DMS79 treated with DMSO at 0.1 percent for 48 hours (cell line): ENCODE measurements at places on chromosomes 7 and 10.

GRCh38 chr7:95840953-95841950 is 68.9 kb downstream of the DYNC1I1 start:
- peak; percentile 60 for DNase-seq

DNA sequence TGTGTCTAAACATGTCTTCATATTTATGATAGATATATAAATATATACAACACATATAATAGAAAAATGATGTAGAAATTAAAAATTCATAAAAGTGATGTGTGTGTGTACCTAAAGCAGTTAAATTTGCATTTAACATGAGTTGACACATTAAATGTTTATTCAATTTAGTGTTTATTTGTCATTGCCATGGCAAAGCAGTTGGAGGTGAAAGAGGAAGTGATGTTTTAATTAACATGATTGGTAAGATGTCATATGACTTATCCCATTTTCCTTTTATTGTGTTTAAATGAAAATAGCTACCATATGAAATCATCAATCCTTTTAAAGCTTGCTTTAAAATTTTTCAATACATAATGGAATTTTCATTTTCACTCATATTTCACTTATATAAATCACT is 452.6 kb downstream of the SUGCT start:
- DNase-seq, result no peak

DNA sequence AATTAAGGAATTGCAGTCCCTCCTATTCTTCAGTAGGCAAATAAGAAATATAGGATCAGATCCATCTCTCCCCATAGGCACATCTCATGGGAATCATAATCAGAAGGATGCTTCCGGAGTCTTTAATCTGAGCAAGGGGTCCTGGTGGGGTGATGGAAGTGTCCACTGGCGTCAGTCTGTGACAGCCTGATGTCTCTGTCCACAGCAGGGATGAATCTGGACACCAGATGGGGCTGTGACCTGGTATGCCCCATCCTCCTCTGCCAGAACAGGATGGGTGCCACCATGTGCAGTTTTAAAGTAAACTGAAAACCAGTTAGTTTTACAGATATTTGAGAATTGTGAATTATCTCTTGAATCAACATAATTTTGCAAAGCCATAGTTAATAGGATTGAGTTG is 148.7 kb downstream of the C1GALT1 start:
- no peak for DNase-seq

- DNase-seq, result no peak
Measured at GRCh38 chr7:91916051-91916440, 24.6 kb upstream of the AKAP9 start.

DNA sequence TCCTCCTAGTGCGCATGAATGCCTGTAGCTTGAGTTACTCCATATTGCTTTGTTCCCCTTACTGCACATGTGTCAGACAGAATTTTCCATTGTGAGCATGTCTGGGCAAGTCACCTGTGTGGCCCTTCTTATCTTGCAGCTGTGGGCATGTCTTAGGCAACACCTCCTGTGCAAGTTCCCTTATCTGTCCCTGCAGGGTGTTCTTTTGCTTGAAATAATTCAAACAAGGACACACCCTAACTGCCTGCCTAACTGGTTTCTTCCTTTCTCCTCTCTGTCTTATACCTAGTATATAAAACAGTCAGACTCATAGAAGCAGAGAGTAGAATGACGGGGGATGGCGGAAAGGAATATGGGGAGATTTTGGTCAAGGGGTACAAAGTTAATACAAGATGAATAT is 421.1 kb upstream of the SORCS1 start:
- DNase-seq, result no peak

- DNase-seq, result no peak
Measured at GRCh38 chr10:82497439-82497838, 622.4 kb downstream of the NRG3 start.

GRCh38 chr7:50868426-50869100 is 85.9 kb upstream of the GRB10 start:
- DNase-seq, result no peak

- no peak for DNase-seq
Measured at GRCh38 chr10:117197189-117197588, at the start of gene KCNK18. Gene KCNK18, plus strand, starts transcription at chr10:117197489. Its CDS starts 0 bp downstream, at chr10:117197489.

GRCh38 chr7:137919987-137920386 is 73.2 kb upstream of the DGKI start:
- no peak for DNase-seq

- DNase-seq, result no peak
Measured at GRCh38 chr10:52752801-52753445, 19.7 kb downstream of the MBL2 start.

DNA sequence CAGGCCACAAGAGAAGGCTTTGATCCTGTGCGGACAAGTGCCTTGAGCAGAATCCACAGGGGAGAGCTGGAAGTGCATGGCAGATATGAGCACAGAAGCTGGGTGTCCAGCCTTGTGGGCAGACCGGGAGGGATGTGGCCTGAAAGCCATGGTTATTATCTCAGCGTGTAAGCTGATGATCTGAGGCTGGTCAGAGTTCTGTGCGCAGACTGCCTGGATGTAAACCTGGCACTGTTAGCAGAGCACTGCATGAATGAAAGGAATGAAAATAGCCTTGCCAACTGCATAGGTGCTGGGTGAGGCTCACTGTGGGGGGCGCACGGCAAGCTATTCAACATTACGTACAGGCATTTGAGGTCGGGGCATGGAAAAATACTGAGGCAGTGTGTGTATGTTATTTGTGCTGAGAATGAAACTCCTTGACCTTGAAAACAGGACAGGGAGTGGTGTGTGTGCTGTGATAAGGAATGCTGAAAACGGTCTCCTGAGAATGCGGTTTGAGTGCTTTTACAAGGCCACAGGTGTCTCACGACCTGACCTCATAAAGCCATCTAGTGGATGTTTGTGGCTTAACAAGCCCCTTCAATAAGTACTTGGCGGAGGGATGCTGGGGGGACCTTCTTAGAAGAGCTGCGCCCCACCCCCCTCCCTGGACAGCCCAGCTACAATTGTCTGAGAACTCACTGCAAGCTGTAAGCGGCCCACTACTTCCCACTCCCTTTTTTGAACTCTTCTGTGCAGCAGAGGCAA is 18.7 kb downstream of the AKR1C1 start:
- no peak for DNase-seq

GRCh38 chr10:124632064-124632531 is 112.1 kb downstream of the FAM53B start:
- DNase-seq, result no peak

GRCh38 chr10:12050528-12050927 is 7.9 kb upstream of the UPF2 start:
- peak; percentile 88 for DNase-seq

DNA sequence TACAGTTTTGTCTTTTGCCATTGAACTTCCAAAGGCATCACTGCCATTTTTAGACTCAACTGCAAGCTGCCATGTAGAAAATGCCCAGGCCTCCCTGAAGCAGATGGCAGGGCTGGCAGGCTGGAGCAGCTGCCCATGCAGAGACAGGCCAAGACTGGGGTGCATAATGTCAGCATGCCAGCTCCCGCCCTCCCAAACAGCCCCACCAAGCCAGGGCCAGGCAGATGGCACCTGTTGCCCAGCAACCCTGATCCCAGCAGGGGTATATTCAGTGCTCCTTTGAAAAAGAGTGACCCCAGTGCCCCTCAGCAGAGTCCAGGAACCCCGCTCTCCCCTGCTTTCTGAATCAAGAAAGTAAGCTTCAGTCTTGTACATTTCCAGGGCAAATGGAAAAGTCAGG is 32.6 kb downstream of the VSTM4 start:
- no peak for DNase-seq

- no peak for DNase-seq
Measured at GRCh38 chr10:32210306-32211045, 136.5 kb downstream of the EPC1 start.

DNA sequence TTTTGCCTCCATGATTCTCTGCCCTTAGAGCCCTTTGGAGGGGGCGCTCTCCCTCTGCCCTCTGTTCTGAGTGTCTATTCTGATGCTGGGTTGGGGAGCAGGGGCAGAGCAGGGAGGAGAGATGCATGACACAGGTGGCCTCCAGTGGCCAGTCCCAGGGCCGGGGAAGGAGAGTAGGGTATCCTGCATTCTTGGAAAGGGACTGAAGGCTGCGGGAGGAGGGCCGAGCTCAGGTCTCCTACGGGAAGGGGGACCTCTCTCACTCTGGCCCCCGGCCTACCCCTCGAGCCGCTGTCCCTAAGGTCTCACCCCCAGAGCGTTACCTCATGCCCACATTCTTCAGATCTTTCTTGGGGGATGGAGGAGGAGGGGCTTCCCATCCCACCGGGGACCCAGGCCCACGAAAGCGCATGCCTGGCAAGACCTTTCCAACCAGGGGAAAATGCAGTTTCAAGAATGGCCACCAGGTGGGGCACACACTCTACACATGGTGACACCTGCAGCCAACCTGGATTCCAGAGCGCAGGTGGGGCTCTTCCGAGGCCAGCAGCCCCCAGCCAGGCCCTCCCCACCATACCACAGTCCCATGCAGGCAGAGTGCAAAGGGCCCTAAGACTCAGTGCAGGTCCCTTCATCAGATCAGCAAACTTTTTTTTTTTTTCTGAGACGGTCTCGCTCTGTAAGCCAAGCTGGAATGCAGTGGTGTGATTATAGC is 86.4 kb downstream of the MYL10 start:
- peak; percentile 60 for DNase-seq

GRCh38 chr7:102927312-102927933 is 14.6 kb downstream of the LRRC17 start:
- no peak for DNase-seq

DNA sequence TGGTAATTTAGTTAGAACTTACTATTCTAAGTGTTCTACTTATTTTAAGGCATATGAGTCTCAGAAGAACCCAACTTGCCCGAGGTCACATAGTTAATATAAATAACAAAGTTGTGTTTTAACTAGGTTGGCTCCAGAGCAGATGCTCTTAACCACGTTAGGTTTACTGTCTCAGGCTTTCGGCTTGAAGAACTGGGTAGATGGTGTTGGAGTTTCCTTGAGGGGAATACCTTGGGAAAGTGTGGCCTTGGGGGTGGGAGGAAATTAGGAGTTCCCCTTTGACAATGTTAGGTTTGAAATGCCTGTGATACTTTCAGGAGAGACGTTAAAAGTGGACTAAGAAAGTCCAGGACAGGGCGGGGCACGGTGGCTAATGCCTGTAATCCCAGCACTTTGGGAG is 9.6 kb downstream of the ZNF398 start:
- no peak for DNase-seq

- no peak for DNase-seq
Measured at GRCh38 chr10:62617652-62618051, 186.9 kb upstream of the ADO start.

- peak; percentile 42 for DNase-seq
Measured at GRCh38 chr7:27151931-27152815, at the start of gene HOXA3. Gene HOXA3, minus strand, starts transcription at chr7:27152583. Its CDS starts 41,943 bp downstream, at chr7:27110640.

- peak; percentile 39 for DNase-seq
Measured at GRCh38 chr7:1720326-1720725, 50.2 kb downstream of the ELFN1 start.

GRCh38 chr7:154503962-154504550 is 451.9 kb downstream of the DPP6 start:
- no peak for DNase-seq

GRCh38 chr10:118408181-118408580 is 66.1 kb upstream of the FAM204A start:
- DNase-seq, result no peak

GRCh38 chr7:58087536-58088190 is 637.7 kb downstream of the ZNF716 start:
- no peak for DNase-seq

DNA sequence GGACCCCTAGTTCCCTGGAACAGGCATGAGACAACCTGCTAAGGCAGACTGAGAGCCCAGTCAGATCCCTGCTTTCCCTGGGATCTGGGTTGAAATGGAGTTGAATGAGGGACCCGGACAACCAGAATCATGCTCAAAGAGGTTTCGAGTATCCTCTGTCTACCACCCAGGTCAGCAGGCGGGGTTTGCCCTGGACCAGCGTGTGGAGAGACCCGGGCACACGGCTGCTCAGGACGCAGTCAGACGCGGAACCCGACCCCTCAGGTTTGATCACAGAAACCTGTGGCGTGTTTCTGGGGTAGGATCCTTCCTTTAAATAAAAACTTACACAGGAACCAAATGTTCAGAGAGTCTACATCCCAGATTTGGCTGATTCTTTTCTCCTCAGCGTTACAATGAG is 330.6 kb downstream of the PTPRN2 start:
- no peak for DNase-seq

DNA sequence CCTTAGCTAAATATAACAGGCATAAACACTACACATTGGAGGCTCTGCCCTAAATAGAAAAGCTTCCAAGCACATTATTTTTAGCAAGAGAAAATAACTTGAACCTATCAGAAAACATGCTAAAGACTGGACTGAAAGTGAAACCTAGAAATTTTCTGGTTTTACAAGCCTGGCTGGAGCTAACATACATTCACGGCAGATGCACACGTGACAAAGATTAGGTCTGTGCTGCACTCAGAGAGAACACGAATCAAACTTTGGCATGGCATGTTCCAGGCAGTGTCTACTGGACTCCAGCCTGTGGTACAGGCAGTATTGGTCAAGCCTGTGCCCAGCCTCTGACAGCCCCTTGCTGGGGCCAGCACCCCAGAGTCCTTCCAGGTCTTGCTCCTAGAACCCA is 94.1 kb upstream of the PCBD1 start:
- no peak for DNase-seq

DNA sequence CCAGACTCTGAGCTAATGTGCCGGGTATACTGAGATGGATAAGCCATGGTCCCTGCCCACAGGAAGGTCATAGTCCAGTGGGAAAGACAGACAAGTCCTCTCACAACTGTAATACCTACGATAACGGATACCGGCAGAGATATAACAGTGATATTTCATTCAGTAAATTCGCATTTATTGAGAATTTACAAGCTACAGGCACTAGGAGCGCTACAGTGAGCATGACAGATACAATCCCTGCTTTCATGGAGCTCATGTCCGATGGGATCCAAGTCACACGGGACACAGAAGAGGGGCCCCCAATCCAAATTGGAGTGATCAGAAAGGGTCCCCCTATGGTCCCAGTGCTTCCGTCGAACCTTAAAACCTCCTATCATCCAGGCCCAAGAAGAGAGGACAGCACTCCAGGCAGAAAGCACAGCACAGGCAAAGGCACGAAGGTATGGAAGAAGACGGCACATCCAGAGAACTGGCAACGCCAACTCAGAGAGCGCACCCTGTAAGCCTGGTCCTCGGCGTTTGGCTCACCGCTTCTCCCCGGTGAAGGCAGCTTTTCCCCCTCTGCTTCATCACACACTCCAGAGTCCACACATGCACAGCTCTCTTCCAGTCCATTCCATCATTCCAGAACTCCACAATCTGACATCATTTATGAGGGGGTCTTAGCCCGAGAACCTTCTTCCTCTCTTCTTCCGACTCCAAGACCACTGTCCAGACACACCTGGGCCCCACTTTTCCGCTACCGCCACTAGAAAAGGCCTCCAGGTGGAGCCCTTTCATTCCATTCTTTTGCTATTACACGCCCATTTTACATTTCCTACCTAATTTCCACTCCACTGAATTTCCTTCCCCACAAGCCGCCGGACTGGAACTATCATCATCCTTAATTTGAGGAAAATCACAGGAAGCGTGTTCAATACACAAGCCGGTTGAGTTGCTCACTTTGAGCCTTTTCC is 47.8 kb upstream of the NKX2-3 start:
- DNase-seq, result no peak
